Activated naive CD4-positive, alpha-beta T cell treated with anti-CD3 and anti-CD28 coated beads, Interleukin-2, amount 50 U/mL, for 72 hours (primary cell): ENCODE measurements at places on chromosomes 12 and 14. TPM values are rescaled to one million over a fixed set of nuclear protein-coding genes. Genes with fewer than 3 reads are reported as not detected.

The GAS2L3 gene
- 12.3 TPM for total RNA-seq

The TRPV4 gene
- total RNA-seq = not detected

The PMCH gene
- not detected for total RNA-seq

GRCh38 chr12:110088936-110089335 lies 35.2 kb upstream of the IFT81 start:
- DNase-seq = no peak

GRCh38 chr14:66365388-66365787 lies 120.8 kb upstream of the CCDC196 start:
- no peak for DNase-seq
